ENCODE measurements at places on chromosomes 13 and 19. TPM values are rescaled to one million over a fixed set of nuclear protein-coding genes. Genes with fewer than 3 reads are reported as not detected.

GRCh38 chr19:31269425-31270127 is 79.7 kb downstream of the TSHZ3 start:
- DNase-seq: no peak

Gene WTIP
- 10.1 TPM for total RNA-seq

Gene ZNF552
- 0.69 TPM for total RNA-seq

Gene APC2
- total RNA-seq: 0.49 TPM

DNA sequence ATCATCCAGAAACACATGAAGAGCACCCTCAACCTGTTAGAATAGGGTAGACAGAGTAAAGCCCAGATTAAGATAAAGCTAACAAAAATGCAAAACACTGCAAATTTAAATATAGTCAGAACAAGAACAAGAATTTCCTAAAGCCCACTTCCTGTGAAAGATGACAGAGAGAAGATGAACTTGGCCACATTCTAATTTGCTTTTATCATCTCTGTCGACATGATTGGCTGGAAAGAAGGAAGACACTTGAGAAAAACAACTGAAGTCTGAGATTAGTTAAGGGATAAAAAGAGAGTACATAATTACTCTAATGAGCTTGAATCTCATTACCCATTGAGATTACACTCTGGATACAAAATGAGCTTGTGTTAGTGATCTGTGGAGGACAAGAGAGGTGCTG is 537.6 kb downstream of the KLF5 start:
- no peak for DNase-seq

- peak; percentile 77 for DNase-seq
These were observed 9.9 kb upstream of the MKNK2 start for GRCh38 chr19:2060884-2061494.

Gene ZNF415
- 4.8 TPM for total RNA-seq

DNA sequence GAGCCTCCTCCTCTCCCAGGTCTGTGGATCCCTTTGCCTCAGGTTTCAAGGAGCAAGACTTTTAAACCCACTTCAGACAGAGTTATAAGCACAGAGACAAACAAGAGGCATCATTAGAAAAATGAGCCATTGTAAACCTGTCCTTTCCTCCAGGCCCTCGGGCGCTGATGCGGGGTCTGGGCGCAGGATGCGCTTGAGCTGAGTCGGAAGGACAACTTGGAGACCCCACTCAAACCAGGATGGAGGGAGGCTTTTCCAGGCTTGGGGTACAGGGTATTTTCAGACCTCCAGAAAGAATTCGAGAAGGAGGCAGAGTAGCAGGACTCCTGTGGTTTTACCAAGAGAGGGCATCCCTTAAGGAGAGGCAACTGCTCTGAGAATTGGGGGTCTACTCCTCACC is 155.6 kb downstream of the NUFIP1 start:
- DNase-seq: no peak

Gene MCEMP1
- total RNA-seq: not detected

Gene GPR12
- not detected for total RNA-seq

- DNase-seq: no peak
These were observed 14.6 kb downstream of the CBLC start for GRCh38 chr19:44792281-44792680.

Gene PLIN3
- total RNA-seq: 165 TPM

Gene GATAD2A
- 48.7 TPM for total RNA-seq

GRCh38 chr13:28358708-28359107 is 136.2 kb downstream of the FLT1 start:
- DNase-seq: no peak

DNA sequence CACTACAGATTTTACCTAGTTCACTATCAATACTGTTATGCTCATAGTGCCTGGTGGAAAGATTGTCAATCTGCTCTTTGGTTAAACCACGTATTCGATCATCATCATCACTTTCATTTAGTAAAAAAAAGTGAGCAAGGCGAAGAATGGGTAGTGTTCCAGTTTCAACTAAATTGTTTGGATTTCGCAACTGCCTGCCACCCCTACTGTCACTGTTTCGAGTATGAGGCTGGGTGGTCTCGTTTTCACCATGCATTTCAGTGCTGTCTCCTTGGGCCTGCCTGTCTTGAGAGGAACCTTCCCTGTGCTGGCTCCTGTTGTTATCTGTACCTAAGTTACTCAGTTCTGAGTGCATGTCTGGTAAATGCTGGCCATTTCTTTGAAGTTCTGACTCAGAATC is 8.1 kb downstream of the RNF6 start:
- DNase-seq: no peak

Gene DCLK1
- total RNA-seq: 2.0 TPM

- DNase-seq: peak; percentile 84
These were observed at the start of gene ZNF135 for GRCh38 chr19:58059003-58059670. TSS of gene ZNF135 (plus strand) at chr19:58059282. CDS start at chr19:58060003, 721 bp downstream.

- no peak for DNase-seq
These were observed 15.4 kb downstream of the CERS4 start for GRCh38 chr19:8224394-8225145.

Gene DMKN
- 34.4 TPM for total RNA-seq

- no peak for DNase-seq
These were observed 662 bp downstream of the CBARP start for GRCh38 chr19:1237027-1237659.

GRCh38 chr13:40017662-40018262 is 362.3 kb downstream of the COG6 start:
- no peak for DNase-seq

Gene KIR3DL1
- not detected for total RNA-seq

GRCh38 chr13:26230703-26231102 is 8.6 kb upstream of the RNF6 start:
- no peak for DNase-seq

- DNase-seq: peak; percentile 77
These were observed 16.9 kb upstream of the GPR18 start for GRCh38 chr13:99275093-99275469.

DNA sequence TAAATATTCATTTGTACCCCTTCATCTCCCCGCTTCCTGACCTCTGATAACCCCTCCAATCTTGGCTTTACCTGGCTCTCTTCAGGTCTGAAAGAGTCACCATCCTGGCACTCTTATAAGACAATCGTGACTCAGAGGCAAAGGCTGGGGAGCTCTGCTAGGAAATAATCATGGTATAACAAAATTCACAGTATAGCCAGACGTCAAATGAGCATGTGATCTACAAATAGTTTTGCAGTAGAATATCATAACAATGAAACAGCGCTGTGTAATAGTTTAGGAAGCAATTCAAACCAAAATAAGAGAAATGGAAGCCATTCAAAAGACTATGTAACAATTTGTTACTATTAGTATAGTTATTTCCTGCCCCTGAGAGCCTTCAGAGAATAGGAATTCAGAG is 34.2 kb downstream of the RXFP2 start:
- DNase-seq: peak; percentile 69

DNA sequence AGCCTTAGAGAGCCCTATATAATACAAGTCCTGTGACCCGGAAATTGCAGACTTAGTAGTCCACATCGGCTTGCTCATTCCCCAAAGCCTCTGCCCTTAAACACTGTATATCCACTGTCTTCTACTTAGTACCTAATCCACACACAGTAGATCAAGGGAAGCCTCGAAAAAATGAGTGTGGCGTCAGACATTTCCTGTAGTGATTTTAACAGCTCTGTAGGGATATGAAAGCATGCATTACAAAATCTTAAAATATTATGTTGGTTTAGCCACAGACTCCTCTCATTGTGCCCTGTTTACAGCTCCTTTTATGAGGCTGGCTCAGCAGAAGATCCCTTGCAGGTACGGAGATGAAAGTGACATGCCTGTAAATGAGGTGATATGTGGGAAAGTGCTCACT is 416.3 kb downstream of the LIG4 start:
- no peak for DNase-seq

GRCh38 chr19:41928754-41929535 is 696 bp upstream of the ERFL start:
- no peak for DNase-seq

- DNase-seq: no peak
These were observed 206.7 kb upstream of the ARGLU1 start for GRCh38 chr13:106774621-106775020.

- DNase-seq: no peak
These were observed 294.1 kb downstream of the MYO16 start for GRCh38 chr13:108923386-108924047.

- DNase-seq: peak; percentile 91
These were observed 72.5 kb upstream of the MRI1 start for GRCh38 chr19:13691569-13692435.

Gene SRRM5
- 0.05 TPM for total RNA-seq

DNA sequence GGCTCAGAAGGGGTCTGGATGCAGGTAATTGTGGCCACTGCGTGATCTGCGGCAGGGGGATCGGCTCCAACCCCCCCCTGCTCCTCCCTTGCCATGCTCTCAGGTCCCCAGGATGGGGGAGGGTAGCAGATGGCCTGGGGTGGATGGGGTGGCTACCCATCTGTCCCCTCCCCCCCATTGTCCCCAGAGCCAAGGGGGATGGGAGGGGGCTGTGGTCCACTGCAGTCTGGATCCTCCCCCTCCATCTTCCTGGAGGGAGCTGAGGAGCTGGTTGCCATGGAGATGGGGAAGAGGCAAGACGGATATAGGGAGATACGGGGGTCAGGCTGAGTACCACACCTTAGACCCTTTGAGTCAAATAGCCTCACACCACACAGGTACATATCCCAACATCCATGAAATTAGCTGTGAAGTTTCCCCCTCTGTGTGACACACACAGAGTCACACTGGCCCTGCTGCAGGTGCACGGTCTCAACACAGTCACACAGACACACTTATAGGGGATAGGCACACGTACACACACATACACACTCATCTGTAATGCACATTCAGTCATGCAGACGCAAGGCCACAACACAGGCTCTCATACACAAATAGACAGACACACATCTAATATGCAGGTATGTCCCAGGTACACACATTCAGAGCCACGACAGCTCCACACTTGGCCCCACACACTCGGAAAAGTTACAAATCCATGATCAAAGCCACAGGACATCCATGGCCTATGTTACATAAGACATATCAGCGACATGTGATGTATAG is 1.8 kb upstream of the NOVA2 start:
- DNase-seq: no peak

DNA sequence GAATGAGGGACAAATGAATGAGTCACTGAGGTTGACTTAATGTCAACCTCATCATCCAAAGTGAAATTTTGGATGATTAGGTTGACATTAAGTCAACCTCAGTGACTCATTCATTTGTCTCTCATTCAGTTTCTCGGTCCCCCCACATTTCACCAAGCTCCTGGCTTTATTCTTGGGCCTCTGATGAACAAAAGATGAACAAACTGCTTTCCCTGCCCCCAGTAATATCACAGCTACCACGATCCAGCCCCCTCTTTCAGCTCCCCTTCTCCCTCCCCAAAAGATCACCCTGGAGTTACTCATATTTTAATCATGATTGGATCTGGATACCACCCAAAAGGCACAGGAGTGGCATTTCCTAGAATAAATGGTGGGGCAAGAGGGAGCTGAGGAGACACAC is 10.8 kb downstream of the CEACAM18 start:
- DNase-seq: no peak

- DNase-seq: no peak
These were observed 921.6 kb upstream of the PCDH20 start for GRCh38 chr13:62337109-62337880.

GRCh38 chr19:17302391-17303166 is 646 bp downstream of the ABHD8 start:
- no peak for DNase-seq

DNA sequence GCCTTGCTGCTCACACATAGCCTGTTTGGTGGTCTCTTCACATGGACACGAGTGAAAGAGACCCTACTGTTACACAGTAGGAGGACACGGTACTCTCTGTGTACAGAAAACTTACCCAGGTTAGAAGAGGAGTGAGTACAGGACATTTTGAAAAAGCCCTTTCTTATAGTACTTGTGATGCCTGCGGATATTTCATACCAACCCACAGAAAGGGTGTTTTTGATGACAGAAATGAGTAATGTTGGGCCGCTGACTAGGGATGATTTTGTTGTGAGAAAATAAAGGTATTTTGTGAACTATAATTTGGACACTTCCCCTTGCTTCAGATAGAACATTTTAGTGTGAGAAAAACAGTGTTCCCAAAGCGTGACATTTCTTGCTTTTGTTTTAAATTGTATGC is 18.2 kb downstream of the NUDT15 start:
- DNase-seq: no peak

DNA sequence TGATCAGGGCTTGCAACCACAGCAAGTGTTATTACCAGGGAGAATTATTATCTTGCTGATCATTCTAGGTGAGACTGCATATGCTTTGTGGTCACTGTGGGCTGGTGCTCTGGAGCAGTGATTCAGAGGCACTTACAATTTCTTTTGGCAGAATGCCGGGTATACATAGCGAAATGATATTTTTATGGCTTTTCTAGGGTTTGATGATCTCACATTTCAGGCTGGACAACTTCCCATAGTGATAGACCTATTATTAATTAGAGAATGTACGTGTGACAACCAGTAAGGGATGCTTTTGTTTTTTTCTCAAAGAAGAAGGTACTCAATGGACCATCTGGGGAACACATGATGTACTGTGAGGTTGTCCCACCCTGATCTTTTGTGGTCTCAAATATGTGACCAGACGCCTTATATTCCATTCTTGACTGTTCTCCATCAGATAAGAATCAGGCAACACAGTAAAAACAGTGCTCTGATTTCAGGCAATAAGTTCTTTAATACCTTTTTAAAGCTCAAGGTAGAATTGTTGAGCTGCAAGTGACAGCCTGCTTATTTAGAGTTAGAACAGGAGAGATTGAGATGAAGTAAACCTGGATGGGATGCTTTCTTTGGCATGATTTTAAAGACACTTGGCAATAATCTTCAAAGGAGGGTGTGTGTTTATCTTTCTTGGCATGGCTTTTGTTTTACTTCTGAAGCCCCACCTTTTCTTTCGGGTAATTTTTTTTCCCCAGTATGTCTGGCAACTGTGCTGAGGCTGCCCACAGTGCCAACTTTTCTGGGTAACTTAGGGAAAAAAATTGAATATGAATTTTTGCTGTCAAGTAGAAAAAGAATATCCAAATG is 27.4 kb upstream of the SCEL start:
- DNase-seq: peak; percentile 70
